ENCODE measurements at places on chromosomes 11 and 22.

DNA sequence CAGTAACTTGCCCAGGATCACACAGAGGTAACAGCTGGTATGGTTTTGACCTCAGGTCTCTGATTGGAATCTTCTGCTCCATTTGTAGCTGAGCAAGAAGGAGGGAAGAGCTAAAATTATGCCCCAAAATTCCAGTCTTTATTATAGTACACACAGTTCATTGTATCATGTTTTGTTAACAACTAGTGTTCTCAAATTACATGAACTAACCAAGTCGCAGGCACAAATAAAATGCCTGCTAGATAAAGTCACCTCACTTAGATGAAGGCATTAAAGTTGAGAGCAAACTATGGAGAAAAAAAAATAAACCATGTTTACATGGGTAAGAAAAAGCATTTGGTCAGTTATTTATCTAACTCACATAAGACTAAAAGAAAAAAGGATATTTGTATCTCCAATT, 58.8 kb downstream of the PDGFD start:
- DNase-seq, result no peak

GRCh38 chr11:63713766-63714165, 32.5 kb downstream of the RTN3 start:
- DNase-seq, result no peak

DNA sequence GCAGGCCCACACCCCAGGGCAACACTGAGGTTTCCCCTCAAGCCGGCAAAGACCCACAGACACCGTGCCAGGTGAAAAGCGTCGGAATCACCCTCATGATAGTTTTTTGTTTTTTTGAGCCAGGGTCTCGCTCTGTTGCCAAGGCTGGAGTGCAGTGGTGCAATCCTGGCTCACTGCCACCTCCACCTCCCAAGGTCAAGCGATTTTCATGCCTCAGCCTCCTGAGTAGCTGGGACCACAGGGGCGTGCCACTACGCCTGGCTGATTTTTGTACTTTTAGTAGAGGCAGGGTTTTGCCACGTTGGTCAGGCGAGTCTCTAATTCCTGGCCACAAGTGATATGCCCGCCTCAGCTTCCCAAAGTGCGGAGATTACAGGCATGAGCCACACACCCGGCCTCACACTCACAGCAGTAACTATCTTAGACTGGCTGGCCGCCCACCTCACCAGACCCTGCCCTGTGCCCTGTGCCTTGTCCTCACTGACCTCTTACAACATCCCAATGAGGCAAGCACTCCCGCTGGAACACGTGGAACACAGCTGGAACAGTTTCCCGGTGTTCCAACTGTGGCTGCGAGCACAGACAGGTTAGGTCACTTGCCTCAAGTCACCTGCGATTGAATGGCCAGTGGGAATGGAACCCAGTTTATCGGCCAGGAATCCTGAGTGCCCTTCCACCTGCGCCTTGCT, 21.1 kb downstream of the LRRC10B start:
- no peak for DNase-seq

- DNase-seq, result no peak
Observed at GRCh38 chr11:120056301-120057027, 81.4 kb downstream of the TRIM29 start.

DNA sequence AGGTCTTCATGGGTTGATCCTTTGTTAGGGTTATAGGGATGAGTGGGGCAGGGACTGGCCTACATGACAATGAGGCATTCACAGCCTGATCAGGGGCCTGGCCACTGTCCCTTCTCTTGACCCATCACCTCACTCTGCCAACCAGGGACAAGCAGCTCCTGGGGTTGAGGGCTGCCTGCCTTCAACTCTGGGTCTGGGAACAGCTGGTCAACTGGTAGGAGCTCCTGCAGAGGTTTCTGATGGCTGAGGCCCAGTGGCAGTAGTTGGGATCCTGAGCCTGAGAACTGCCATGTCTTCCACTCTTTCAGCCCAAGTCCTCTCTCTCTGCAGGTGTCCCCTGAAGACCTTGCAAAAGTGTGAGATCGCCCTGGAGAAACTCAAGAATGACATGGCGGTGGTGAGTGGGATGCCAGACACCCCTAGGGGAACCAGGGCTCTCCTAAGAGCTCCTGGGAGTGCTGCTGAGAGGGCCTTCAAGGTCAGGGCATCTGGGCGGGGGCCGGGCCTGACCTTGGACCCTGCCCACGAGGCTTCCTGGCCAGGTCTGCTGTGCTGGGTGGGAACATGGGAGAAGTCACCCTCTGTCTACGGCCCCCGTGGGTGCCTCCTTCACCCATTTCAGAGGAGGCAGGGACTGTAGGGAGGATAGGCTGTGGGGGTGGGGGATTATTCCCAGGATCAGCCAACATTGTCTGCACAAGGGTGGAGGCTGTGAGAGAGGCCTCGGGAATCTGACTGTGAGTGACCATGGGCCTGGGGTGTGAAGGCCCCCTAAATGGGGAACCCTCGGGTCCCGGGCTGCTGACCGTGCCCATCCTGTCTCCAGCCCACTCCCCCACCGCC, 76.8 kb downstream of the MED15 start:
- DNase-seq, result no peak
